NCI-H2107 (cell line): ENCODE measurements at places on chromosomes 3 and 15.

DNA sequence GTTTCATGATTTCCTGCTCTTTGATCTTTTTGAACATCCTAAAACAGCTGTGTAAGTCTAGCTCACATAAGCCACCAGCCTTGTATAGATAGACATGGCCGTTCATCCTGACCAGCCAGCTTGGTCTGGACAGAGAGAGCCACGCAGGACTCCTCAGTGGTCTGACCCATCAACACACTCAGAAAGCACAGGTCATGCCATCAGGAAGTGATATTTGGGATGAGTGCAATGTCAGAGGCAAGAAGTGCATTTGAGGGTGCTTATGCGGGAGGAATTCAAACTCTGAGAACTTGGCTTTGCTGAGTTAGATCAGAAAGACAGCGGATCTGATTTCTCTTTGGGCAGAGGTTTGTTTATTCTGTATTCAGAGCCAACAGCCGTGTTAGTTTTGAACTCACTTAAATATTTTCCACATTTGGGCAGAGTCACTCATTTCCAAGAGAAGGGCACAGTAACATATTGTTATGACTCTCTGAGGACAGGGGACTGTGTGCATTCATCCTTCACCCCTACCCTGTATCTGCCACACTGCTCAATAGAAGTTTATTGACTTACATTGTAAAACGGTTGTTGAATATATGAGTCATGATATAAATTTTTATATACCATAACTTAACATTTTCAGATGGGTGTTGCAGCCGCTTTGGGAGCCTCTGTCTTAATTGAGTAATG, 225.3 kb upstream of the LYSMD4 start:
- DNase-seq, result no peak

- DNase-seq, result no peak
Observed at GRCh38 chr15:29319823-29320222, 50.2 kb upstream of the NSMCE3 start.

GRCh38 chr3:13152826-13153710, 79.8 kb upstream of the IQSEC1 start:
- no peak for DNase-seq

DNA sequence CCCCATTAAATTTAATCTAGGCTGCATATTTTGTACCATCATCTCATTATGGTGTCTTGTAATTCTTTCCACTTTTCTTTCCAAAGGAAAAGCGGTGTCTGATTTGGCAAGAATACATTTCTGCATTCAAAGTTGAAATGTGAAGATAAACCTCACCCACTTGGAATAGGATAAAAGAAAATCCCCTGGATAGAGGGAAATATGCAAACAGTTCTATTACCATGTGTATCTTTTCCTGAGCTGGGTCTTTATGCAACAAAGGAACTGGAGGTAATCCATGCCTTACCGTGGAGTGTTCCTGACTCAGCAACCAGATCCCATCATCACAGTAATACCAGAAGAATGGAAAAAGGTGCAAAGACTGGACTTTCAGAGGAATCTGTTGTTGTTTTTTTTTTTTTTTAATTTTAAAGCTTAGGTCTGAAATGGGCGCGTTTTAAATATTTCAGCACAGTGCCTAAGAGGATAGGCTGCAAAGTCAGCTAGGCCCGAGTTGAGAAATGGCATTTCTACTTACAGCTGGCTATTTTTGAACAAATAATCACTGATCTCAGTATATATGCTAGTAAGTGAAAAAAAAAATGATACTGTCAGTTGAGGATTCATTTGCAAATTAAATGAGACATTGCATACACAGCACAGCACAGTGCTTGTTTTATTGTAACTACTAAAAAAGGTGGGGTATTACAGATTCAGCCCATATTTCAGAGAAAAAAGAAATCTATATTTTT, 55.5 kb upstream of the ADAMTS9 start:
- DNase-seq, result no peak

GRCh38 chr3:17356585-17356984, 385.8 kb downstream of the TBC1D5 start:
- DNase-seq, result no peak

DNA sequence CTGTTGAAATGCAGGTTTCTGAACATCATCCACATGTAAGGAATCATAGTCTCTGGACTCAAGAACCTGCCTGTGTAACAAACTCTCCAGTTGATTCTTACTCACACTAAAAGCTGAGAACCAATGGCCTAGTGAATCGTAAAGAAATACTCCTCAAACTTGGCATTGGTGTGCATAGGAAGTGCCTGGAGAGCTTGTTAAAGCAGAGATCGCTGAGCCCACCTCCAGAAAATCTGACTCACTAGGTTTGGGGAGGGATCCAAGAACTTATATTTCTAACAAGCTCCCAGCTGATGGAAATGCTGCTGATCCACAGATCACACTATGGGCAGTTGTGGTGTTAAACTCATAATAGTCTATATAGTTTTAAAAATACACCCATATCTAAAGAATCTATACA, 55.8 kb upstream of the LMCD1 start:
- DNase-seq, result no peak

- DNase-seq, result no peak
Observed at GRCh38 chr15:61205346-61205921, 23.7 kb downstream of the RORA start.

GRCh38 chr3:73470860-73471259, 153.9 kb downstream of the PDZRN3 start:
- DNase-seq, result no peak

DNA sequence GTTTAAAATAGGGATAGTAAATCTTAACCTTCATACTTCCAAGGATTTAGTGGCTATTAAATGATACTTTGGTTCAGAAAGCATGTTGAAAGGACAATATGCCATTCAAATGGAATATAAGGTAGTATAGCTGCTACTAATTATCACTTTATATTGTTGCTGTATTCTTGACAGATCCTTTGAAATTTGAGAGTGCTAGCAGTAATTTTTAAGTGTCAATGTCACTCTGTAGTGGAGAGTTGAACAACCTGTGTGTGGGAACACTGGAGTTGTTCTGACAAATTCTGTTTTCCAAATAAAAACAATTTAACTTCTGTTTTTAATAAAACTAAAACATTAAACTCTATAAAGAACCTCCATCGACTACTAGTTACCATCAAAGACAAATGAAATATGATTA, 565.7 kb downstream of the FGF12 start:
- no peak for DNase-seq

DNA sequence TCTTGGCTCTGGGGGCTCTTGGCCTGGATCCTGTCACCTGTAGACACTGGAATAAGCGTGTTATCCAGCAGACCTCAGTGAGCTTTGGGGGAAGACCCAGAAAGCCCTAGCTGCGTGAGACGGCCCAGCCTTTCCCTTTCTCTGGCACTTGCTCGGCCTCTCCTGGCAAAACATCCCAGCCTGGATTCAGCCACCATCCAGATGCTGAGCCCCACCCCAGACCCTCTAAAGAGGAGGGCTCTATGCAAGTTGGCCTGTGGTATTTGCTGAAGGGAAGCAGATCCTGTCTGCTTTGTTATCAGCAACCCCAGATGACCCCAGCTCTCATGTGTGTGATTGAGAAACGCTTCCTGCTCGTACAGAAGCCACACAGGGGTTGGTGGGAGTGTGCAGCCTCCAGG, 267.2 kb downstream of the FAM43A start:
- DNase-seq, result peak; percentile 14
